Astrocyte (in vitro differentiated cells and primary cell): ENCODE measurements at places on chromosomes 1 and 21. TPM values are rescaled to one million over a fixed set of nuclear protein-coding genes. Genes with fewer than 3 reads are reported as not detected.

GRCh38 chr1:4149281-4149680 is 249.2 kb upstream of the C1orf174 start:
- no peak for DNase-seq

KRTCAP2 gene
- 161 TPM in 2 replicates for total RNA-seq

- DNase-seq, result peak; percentile 66
These were observed 90.6 kb upstream of the KCTD3 start for GRCh38 chr1:215476541-215476940.

GRCh38 chr1:93076268-93076667 is 2.8 kb upstream of the MTF2 start:
- DNase-seq, result no peak

OR6K3 gene
- not detected in 2 replicates for total RNA-seq

DNA sequence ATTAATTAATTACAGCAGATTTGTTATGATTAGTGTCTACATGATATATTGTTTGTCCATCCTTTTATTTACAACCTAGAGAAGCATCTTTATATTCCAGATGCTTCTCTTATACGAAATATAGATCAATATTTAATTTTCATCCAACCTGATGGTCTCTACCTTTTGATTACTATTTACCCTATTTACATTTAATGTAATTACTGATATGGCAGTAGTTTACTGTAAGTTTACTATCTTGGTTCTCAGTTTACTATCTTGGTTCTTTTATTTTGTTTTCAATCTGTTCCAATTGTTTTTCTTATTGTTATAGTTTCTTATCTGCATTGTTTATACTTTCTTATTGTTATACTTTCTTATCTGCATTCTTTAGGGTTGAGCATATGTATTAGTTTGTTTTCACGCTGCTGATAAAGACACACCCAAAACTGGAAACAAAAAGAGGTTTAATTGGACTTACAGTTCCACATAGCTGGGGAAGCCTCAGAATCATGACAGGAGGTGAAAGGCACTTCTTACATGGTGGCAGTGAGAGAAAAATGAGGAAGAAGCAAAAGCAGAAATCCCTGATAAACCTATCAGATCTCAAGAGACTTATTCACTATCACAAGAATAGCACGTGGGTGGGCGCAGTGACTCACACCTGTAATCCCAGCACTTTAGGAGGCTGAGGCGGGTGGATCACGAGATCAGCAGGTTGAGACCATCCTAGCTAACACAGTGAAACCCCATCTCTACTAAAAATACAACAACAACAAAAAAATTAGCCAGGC is 28.9 kb downstream of the FAF1 start:
- DNase-seq, result peak; percentile 34

TNFRSF1B gene
- 0.09 TPM in 1 of 2 replicates, not detected in the other for total RNA-seq

GRCh38 chr1:64495878-64496277 is 25.9 kb downstream of the CACHD1 start:
- no peak for DNase-seq

ANGPTL3 gene
- not detected in 2 replicates for total RNA-seq

ATP1A2 gene
- total RNA-seq, result 2.5 and 3.5 TPM in 2 replicates

GRCh38 chr1:225548140-225548857 is 104.6 kb downstream of the ENAH start:
- DNase-seq, result no peak

DNA sequence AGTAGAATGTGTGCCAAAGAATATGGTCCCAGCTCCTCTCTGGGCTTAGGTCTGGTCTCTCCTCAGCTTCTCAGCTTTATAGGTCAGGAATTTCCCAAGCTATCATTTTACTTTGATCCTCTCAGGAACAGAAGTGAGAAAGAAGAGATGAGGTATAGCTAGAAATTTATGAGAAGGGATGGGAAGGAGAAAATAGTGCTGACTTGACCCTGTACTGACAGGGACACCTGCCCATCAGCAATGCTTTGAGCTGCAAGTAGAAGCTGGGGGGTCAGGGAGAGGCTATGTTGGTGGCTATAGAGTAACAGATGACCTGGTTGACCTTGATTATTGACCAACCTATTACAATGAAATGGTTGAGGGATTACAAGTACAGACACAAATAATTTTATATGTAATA is 75.0 kb downstream of the XCL2 start:
- DNase-seq, result no peak

GRCh38 chr1:171247501-171247900 is 793 bp upstream of the FMO1 start:
- DNase-seq, result peak; percentile 20

GRCh38 chr1:27122652-27123051 is 32.3 kb downstream of the SLC9A1 start:
- peak; percentile 60 for DNase-seq
